NCI-H1105 treated with DMSO at 0.1 percent for 48 hours (cell line): ENCODE measurements at places on chromosomes 6 and 20.
A peak's percentile ranks its signal among the peaks of the same experiment; 100 is the strongest.

- no peak for DNase-seq
Observed at GRCh38 chr20:4117867-4118266, 102.5 kb upstream of the RNF24 start.

GRCh38 chr6:90432041-90432775 is 135.6 kb upstream of the BACH2 start:
- no peak for DNase-seq

- no peak for DNase-seq
Observed at GRCh38 chr20:9480066-9480465, 34.3 kb upstream of the LAMP5 start.

DNA sequence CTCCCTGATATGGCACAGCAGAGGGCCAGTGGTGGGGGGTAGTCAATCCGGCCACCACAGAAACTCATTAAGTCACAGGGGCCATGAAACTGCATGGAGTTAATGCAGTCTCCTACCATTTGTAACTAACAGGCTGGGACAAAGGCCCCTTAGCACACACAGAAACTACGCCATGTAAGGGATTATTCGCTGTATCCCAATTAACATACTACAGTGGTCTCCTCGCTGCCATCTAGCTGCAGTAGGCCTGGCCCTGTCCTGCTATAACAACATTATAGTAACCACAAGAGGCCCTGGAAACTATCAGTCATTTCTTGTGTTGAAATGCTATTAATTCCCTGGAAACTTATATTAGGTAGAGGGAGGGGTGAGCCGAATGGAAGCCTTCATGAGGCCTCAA is 72.3 kb upstream of the CCN2 start:
- DNase-seq = no peak

GRCh38 chr6:44854712-44855443 is 467.4 kb downstream of the CDC5L start:
- DNase-seq = no peak

DNA sequence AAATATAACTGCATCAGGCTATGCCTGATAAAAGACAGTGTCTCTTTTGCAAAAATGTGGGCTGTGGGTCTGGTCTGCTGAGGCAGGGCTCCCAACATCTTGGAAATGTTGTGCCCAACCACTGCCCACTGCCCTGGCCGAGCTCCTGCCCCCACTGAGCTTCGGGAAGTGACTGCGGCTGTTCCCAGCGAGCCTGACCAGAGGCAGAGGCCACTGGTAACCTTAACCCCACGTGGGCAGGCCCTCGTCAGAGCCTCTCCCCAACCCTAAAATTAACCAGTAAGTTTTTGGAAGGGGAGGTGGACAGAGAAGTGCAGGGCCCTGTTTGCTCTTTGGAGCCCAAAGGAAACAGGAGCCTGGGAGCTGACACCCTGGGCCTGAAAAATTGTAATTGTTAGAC is 225.9 kb downstream of the MAFB start:
- no peak for DNase-seq

DNA sequence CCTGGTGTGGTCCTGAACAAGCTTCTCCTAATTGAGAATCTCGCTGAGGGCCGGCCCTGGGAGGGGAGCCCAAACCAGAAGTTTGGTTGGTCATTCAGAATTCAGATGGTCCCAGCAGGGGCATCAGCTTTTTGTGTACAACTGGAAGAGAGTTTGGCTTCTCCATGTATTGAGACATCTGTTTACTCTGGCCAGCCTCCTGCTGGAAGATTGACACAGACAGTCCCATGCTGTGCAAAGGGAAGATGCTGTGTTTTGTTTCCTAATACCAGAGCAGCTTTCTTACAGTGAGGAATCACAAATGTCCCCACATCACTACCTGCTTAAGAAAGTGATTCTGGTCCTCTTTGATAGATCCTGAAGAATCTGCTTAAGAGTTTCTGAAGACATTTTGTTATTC is 97.8 kb downstream of the PLEKHG1 start:
- no peak for DNase-seq

DNA sequence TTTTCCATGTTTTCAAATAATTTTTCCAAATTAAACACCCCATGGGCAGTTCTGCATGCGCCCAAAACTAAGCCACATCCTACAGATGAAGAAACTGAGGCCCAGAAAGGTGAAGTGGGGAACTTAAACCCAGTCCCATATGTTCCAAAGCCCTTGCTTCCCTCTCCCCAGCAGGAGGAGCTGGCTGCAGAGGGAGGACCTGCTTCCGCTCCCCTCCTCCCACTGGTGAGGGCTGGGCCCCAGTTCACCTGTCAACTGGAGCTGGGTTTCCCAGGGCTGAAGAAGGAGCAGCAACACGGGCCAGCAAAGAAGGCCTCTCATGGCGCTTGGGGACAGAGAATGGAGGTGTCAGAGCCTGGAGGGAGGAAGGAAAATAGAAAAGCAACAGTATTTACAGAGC is 1.4 kb upstream of the RBPJL start:
- DNase-seq = no peak

DNA sequence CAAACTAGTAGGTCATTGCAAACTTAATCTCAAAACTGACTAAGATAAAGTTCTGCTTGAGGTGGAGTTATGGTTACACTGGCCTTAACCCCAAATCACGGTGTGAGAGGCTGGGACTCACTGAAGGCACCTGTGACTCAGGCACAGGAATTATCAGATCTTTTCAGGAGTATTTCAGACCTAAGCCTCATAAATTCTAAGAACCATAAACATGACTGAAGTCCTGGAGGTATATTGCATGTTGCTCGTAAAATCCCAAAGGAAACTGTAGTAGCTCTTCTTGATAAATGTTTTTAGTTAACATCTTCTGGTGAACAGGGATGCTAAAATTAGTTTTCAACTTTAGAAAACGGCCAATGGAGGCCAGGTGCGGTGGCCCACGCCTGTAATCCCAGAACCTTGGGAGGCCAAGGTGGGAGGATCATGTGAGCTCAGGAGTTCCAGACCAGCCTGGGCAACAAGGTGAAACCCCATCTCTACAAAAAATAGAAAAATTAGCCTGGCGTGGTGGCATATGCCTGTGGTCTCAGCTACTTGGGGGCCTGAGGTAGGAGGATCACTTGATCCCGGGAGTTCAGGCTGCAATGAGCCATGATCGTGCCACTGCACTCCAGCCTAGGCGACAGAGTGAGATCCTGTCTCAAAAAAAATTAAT is 36.5 kb downstream of the DZANK1 start:
- DNase-seq = no peak

DNA sequence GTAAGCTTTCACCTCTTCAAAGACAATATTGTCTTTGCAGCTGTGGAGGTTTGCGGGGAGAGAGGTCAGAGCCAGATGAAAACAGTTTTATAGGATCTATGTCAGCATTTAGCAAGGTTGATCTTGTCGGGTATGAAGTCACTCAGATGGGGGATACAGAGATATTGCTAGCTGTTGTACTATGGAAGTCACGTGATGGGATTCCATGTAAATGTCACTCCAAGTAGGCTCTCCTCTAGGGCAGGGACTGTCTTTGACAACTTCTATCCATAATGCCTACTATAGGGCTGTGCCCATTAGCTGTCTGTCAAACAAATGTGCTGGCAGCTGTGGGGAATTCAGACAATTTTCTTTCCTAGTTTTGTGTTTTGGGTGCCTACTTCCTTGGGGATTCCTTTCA is 54.8 kb downstream of the HECA start:
- no peak for DNase-seq

DNA sequence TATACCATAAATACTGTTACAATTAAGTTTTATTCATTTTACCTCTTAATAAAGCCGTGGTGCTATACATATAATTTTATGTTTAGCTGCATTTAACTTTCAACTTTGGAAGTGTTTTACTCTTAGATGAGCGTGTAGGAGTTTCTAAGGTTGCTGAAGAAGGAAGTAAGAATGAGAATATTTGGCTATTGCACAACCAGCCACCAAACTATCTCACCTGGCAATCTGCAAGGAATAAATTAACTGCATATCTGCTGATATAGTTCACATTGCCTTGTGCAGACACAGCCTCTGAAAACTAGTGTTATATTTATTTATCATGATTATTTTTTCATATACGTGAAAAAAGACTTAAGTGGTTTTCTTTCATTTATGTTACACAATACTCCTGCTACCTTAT is 230.4 kb downstream of the PLCB1 start:
- DNase-seq = no peak

- DNase-seq = peak; percentile 77
Observed at GRCh38 chr6:3990692-3991491, 88.0 kb downstream of the FAM217A start.

DNA sequence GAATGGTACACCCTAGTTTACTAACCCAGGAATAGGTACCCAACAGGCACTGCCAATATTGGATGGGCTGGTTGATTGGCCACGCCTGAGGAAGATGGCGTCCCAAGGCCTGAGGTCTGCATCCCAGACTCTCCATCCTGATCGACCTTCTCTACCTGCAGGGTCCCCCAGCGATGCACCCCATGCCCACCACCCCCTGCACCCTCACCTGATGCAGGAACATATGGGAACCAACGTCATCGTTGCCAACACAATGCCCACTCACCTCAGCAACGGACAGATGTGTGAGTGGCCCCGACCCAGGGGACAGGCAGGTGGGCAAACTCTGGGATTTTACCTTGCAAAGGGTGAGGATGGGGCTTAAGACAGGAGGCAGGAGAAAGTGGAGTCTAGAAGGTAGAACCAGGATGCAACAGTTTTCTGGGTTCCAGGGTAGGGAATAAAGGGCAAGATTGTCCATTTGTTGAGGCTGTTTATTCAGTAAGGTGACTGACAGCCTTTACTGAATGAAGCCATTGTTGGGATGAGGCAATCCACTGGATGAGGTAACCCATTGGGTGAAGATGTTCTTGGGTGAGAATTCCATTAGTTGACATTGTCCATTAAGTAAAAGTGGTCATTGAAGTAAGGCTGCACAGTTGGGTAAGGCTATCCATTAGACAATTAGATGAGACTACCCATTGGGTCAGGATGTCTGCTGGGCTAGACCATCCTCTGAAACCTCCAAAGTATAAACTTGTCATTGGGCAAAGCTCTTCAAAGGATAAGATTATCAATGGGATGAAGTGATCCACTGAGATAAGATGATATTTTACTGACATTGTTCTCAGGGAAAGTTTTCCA is 47.3 kb upstream of the TTPAL start:
- no peak for DNase-seq

- DNase-seq = no peak
Observed at GRCh38 chr20:2363187-2363586, 17.5 kb upstream of the TGM6 start.

DNA sequence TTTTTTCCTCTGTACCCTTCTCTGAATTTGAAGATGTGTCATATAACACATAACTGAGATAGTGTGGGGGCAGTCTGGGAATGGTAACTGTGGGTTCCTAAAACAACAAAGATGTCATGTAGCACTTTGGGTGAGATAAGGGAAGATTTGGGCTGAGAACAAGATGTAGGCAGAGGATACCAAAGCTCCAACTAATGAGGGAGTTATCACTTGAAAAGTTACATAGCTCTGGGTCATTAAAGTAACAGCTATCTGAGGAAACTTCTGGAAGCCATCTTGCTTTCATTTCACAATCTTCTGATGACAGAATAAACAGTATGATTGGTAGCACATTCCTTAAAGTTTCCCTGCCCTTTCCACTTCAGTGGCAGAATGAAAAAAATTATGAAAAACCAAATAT is 255.4 kb downstream of the TBX18 start:
- no peak for DNase-seq

- no peak for DNase-seq
Observed at GRCh38 chr20:60400567-60400966, 442.3 kb downstream of the CDH26 start.
